ENCODE measurements at places on chromosomes 16 and 17. TPM values are rescaled to one million over a fixed set of nuclear protein-coding genes. Genes with fewer than 3 reads are reported as not detected.
A peak's percentile ranks its signal among the peaks of the same experiment; 100 is the strongest.

The HEATR9 gene
- 0.17 TPM for polyA plus RNA-seq

DNA sequence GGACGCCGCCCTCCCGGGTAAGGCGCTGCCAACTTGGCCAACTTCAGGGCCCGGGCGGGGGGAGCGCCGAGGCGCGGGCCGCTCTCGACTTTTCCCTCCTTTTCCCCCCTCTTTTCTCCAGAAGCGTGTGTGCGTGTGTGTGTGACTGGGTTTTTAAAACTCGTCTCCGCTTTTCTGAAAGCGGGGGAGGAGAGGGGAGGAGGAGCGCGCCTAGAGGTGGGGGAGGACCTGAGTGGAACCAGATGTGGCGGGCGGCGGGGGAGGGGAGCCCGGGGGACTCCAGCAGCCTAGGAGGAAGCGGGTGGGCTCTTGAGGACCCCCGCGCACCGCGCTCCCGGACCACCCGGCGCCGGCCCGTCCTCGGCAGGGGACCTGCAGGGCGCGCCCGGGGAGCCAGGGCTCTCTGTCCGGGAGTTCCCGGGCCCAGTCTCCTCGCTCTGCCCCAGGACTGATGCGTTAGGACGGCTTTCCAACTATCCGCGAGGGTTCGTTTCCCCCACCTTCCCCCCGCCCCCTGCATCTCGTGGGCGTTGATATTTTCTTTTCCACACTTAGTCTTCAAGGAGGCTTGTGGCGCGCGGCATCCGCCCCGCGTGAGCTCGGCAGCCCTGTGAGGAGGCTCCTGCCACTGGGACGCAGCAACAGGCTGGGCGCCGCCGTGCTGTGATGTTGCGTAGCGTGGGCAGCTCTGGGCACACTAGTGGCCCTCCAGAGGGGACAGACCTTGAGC is 599 bp downstream of the MRC2 start:
- DNase-seq, result peak; percentile 57

DNA sequence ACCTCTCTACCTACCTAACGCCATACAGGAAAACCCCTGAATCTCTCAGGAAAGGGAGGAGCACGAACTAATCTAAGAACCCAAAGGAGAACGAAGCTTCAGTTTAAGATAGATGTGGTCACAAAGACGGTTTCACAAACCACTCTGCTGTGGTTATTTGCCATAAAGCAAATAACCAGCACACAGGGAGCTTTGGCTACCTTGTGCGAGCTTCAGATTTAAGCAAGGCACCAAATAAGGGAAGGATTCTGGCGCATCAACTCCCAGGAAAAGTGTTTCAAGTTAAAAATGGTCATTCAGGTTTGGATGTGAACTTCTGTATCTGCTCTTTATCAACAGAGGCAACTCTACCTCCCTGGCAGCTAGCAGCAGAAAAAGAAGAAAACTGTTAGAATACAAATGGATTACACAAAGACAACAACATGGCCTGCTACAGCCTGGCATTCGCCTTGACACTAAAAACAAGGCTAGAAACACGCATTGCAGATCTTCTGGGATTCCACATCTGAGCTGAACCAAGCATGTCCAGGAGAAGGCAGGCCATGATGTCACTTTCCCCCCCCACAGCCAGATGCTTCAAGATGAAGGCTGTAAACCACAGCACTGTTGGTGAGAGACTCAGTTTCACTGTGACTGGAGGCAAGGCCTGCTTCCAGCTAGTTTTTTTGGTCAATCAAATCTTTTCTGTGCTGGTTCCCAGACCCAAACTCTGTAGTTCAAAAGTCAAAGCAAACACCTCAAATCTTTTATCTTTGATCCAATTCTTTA is 43.6 kb downstream of the SMG6 start:
- no peak for DNase-seq

DNA sequence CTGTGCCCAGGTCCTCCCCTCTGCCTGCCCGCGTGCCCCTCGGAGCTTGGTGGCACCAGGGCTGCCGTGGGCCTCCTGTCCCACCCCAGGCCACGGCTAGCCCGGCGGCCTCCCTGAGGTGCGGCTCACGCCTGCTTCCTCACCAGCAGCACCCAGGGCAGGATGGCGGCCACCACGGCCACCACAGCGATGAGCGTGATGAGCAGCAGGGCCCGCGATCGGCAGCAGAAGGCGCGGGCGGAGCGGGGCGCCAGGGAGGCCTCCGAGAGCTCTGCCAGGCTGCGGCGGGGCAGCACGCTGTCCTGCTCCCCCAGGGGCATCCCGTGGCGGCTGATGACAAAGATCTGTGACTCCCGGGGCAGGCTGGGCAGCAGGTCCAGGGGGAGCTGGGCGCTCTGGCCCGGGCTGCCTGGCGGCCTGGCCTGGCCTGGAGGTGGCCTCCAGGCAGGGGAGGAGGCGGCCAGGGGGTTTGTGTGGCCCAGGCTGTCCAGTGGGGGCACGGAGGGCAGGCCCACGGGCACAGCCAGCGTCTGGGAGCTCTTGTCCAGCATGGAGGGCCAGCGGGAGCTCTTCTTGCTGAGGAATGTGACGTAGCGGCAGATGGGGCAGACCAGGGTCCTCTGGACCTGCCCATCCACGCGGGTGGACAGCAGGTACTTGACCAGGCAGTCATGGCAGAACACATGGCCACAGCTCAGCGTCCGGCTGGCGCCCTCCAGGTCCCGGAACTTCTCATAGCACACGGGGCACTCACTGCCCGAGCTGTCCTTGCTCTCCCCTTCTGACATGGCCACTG is 4.8 kb downstream of the RNF222 start:
- no peak for DNase-seq

The STAC2 gene
- polyA plus RNA-seq, result 0.21 TPM
